ENCODE measurements at places on chromosomes 2 and 18.

GRCh38 chr2:17576802-17577201 lies 36.3 kb downstream of the VSNL1 start:
- no peak for DNase-seq

GRCh38 chr18:59057969-59058368 lies 81.7 kb upstream of the SEC11C start:
- DNase-seq = no peak

DNA sequence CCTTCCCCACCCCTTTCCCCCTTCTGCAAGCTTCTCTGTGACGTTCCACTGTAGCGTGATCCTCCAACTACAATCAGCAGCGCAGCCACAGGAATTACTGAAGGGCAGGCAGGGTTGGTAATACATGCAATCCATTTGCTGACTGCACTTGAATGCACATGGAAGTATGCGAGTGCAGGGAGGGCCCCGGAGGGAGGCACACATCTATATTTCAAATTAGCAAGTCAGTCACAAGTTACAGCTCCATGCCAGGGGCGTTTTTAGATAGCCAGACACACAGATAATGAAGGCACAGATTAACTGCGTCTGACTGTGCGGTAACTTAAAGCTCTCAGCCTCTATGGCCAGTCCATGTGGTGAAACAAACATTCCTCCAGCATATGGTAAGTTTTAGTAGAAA lies 209.2 kb upstream of the GATA6 start:
- DNase-seq = no peak

DNA sequence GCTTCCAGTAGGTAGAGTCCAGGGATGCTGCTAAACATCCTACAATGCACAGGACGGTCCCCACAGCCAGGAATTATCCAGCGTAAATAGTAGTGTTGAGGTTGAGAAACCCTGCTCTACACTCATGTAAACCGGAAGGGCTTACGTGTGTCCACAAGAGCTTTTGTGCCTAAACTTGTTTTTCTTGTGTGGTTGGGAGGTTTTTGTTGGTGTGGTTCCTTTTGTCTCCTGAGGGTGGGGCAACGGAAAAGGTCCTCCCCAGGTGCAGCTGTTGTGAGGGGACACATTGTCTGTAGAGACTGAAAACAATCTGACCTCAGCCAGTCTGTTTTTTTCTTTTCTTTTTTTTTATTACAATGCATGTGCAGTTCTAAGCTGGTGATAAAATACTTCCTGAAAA lies 72.7 kb upstream of the MGAT5 start:
- peak; percentile 35 for DNase-seq

DNA sequence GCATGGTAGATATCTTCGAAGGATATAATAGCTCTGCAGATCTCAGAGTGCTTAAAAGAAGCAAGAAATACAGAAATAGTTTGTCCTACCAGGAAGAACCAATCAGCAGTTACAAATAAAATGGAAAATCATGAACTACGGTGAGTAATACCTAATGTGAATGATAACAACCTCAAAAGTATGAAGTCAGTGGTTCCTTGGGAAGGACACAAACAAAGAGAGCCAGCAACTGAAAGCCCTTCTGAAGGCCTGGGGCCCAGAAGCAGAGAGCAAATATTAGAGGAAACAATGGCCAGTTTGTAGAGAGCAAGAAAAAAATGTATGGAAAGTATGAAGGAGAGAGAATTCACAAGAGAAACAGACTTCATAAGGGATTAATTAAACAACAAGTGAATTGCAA lies 226.8 kb upstream of the CHST9 start:
- no peak for DNase-seq

DNA sequence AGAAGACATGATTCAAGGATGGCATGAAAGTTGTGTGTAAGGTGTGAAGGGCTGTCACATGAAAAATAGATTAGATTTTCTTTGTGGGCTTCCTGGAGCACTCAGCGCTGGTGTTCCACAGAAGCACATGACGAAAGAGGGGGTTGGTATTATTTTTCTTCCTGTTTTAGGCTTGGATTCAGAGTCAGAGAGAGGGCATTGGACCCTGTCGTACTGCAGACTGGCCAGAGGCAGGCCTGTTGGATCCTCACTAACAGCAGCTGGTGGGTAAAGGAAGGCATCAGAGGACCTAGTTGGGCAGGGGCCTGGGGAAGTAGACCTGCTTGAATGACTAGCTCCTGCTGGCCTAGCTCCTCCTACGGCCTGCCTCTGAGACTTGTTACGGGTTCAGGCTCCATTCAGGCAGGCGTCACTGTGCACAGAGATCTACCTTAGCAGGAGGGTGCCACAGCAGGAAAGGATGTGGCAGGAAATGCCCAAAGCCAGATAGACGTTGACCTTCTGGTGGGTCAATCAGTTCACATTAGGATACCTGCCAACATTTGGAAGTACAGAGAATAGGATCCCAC lies 13.1 kb downstream of the CTLA4 start:
- DNase-seq = no peak

All from T-helper 9 cell (primary cell).